Activated CD4-positive, alpha-beta T cell treated with anti-CD3 and anti-CD28 coated beads, Interleukin-2, amount 50 U/mL, for 1 hour (primary cell): ENCODE measurements at places on chromosomes 5 and 9.
A peak's percentile ranks its signal among the peaks of the same experiment; 100 is the strongest.

GRCh38 chr9:104960662-104961061, 32.7 kb upstream of the ABCA1 start:
- no peak for DNase-seq

- DNase-seq = no peak
Observed at GRCh38 chr9:38331141-38331540, 61.4 kb upstream of the ALDH1B1 start.

- DNase-seq = no peak
Observed at GRCh38 chr9:133916159-133916541, 76.0 kb downstream of the VAV2 start.

DNA sequence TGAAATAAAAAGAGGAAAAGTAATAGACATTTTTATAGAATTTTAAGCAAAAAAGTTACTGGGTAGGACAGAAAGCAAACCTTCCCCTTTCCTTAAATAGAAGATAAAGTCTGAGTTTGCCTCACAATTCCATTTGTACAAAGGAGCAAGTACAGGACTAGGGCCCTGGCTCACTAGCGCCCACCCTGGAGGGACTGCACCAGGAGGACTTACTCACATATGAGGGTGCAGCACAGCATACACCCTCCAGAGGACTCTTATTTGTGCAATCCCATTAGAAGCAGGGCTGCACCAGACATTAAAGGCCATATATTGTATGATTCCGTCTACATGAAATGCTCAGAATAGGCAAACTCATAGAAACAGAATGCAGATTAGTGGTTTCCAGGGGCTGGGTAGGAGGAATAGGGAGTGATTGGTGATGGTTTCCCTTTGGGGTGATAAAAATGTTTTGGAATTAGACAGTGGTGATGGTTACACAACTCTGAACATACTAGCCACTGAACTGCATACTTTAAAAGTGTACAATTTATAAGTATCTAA, 4.5 kb downstream of the REEP5 start:
- DNase-seq = no peak

- no peak for DNase-seq
Observed at GRCh38 chr5:80268916-80269315, 13.1 kb upstream of the SERINC5 start.

GRCh38 chr5:74919487-74919886, 53.3 kb upstream of the FAM169A start:
- peak; percentile 1 for DNase-seq

DNA sequence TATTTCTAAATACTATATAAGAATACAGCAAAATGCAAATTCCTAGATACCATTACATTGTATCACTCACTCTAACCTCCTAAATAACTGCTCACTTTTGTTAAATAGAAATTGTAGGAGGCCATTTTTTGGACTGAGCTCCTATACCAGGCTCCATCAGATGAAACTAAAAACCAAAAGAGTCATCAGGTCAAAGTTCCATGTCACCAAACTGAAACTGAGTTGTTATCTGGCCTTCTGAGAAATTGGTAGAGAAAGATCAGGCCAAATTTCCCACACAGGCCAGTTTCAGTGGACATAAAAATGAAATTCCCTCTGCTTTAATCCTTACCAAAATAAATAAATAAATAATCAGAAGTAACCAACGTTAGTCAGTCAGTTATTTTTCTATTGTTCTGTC, 13.8 kb upstream of the SNX2 start:
- no peak for DNase-seq

DNA sequence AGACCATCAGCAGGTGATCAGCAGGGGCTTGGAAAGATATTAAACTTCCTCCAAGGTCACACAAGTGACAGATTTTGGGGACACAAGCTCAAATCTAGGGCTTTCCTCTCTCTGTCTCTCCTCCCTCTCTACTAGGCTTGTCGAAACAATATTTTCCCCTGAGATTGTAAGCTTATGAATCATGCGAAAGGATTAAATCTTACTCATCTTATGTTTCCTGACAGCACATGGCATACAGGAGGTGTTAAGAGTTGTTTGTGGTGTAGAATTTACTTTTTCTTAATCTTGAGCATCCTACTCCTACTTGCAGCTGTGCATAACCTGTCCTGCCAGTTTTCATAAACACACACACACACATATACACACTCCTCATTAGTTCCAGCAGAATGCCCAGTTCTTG, 186.3 kb downstream of the MARCHF11 start:
- DNase-seq = no peak

DNA sequence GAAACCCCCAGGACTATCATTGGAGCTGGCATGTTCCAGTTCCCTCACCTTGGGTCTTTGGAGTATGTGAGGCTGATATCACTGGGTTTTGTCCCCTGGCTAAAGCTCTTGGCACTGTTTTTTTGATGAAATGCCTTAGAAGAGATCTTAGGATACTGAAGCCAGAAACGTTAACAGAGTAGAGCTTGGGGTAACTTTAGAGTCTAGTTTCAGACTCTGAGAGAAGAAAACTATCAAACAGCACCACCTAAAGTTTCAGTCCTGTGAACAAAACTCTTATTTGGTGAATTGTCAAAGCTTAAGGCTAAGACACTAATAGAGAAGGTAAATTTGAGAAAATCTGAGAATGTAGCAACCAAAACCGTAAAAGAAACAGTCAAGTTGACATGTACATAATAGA, 111.7 kb upstream of the PUM3 start:
- DNase-seq = no peak

- no peak for DNase-seq
Observed at GRCh38 chr5:64003966-64004365, 41.7 kb upstream of the HTR1A start.

GRCh38 chr9:1639166-1639565, 376.0 kb upstream of the SMARCA2 start:
- no peak for DNase-seq

DNA sequence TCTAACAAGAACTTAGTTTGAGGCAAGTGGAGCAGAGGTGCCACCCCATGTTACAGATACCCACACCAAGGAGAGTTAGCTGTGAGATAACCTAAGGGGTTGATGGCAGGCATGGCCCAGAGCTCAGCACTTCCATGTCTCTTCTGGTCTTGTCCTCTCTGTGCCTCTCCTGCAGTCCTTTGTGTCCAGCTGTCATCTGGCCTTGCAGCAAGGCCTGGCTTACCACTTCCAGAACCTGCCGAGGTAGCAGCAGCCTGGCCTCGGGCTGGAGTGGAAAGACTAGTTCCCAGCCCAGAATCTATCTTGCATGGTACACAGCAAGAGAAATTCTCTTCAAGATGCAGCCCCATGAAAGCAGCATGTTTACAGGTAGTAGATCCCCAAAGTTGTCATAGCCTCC, 41.5 kb downstream of the PIP5K1B start:
- DNase-seq = no peak

DNA sequence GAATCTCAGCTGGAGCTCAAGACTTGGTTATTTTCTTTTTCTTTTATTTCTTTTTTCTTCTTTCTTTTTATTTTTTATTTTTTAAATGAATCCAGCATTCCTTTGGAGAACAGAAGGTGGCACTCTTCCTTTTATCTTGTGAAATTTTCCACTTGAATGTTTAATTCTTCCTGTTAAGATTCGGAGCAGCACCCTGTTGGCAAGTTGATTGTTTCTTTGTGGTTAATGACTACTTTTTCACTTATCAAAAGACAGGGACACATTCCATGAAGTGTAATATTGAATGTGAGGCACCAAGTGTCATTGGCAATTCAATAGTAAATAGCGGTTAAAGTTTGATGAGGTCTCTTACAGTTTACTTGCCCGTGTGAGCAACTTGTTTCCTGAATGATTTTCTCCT, 240.5 kb upstream of the CHD1 start:
- no peak for DNase-seq

GRCh38 chr9:70947086-70947485, 174.3 kb downstream of the TRPM3 start:
- no peak for DNase-seq

- DNase-seq = no peak
Observed at GRCh38 chr9:99377790-99378775, 156.0 kb downstream of the SEC61B start.

GRCh38 chr9:78831726-78832125, 534.8 kb downstream of the PSAT1 start:
- DNase-seq = no peak

GRCh38 chr5:115892021-115892420, 50.3 kb downstream of the AP3S1 start:
- no peak for DNase-seq

DNA sequence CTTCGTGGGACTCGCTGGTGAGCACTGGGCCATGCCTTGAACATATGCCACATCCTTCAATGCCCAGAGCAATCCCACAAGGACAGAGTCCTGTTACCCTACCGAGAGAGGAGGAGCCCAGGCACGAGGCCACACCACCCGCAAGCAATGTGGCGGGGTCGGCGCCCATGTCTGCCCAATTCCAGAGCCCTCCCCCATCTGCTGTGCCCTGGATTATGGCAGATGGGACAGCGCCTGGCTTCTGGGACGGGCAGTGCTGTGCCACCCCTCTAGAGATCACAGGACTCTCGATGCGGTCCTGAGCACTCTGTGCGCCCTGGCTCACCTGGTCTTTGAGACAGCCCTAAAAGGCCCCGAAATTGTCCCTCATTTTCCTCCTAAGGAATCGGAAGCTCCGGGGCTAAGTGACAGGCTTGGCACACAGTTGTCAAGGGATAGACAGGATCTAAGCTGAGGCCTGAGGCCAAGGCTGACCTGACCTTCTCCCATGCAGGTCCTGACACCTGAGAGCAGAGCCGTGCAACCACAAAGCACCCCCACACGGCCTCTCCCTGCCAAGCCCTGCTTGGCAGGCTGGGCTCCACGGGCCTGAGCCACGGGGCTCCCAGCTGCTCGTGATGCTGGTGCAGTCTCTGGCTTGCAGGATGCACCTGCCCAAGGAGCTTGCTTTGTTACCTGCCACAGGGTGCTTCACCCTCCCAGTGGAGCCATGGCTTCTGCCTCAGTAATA, 48.8 kb downstream of the PRRT1B start:
- no peak for DNase-seq

- DNase-seq = no peak
Observed at GRCh38 chr5:71748360-71748759, 29.3 kb downstream of the CARTPT start.

DNA sequence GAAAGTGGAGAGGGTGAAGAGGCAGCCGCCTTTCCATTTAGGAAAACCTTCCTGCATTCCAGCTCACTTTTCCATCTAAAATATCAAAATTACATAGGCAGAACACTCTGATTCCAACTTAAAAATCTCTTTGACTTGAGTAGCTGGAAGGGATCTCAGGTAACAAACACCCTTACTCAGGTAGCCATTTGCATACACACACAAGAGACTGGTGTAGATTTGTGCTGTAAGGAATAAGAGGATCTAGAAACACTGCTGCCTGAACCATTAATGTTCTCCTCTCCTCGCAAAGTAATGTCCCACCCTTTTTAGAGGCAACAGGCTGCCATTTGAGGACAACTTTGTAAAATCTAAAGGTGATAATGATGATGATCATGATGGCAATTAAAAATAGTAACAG, 53.5 kb downstream of the BNC2 start:
- DNase-seq = no peak

DNA sequence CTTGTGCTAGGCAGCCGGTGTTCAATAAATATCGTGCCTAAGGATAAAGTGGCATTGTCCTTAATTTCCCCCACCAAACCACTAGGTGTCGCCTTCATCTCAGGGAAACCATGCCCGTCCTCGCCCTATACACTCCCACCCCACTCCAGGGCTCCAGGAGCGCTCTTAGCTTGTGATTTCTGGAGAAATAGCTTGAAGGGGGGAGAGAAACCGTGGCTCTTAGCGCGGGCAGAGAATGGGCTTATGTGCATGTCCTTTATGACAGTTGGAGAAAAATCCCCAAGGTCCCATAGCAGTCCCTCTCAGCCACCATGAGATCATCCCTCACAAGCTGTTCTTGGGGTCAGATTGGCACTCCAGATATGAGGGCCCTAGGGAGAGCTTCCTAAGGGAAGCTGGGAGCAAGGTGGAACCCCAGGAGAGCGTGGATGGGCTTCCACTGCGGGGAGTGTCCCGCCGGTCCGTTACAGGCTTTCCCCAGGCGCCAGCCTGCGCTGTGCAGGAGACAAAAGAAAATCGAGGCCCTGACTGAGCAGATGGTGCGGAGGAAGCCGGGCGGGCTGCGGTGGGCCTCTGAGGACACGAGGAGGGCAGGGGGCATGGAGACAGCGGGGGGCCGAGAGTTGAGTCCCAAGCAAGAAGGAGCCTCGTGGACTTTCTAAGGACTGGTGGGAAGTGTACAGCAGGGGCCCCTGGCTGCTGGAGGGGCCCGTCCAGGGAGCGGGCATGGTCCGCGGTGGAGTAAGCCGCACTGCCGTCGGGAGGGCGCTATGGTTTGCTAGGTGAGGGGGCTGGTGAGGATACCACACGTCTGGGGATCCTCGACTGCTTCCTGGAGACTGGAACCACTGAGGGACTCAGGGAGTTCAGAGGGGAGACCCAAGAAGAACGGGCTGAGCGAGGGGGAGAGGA, 750 bp upstream of the NPR2 start:
- DNase-seq = peak; percentile 51
